Activated T-helper 1 cell treated with anti-CD3 and anti-CD28 coated beads, Interleukin-12 subunit alpha, Interleukin-12 subunit beta, Interleukin-2, Interleukin-4 antibody, amounts not matched to agents 30 ng/mL and 10 ng/mL and 1 ng/mL, durations not matched to agents 14 hours and 24 hours and 36 hours (primary cell): ENCODE measurements at places on chromosomes 16 and 17.
A peak's percentile ranks its signal among the peaks of the same experiment; 100 is the strongest.

GRCh38 chr16:54385141-54385540, 98.6 kb upstream of the IRX3 start:
- DNase-seq = no peak

GRCh38 chr16:88264641-88265285, 118.0 kb upstream of the ZNF469 start:
- peak; percentile 11 for DNase-seq

- DNase-seq = peak; percentile 80
Observed at GRCh38 chr17:82781894-82782274, 30.0 kb downstream of the TBCD start.

DNA sequence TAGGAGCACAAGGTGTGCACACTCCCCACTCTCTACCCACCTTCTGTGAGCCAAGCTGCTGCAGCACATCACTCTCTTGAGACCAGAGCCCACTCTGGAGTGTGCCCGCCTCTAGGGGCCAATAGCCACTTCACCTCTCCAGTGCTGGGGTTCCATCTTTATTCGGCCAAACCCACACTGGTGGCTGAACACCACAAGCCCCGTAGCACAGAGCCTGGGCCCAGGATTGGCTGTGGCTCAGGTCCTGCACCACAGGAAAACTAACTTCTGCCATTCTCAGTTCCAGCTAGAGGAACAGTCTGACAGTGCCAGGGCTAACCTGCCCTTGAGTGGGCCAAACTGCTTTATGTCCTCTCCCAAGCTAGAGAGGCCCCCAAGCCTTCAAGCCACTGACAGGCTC, 111.0 kb upstream of the TOX3 start:
- no peak for DNase-seq

DNA sequence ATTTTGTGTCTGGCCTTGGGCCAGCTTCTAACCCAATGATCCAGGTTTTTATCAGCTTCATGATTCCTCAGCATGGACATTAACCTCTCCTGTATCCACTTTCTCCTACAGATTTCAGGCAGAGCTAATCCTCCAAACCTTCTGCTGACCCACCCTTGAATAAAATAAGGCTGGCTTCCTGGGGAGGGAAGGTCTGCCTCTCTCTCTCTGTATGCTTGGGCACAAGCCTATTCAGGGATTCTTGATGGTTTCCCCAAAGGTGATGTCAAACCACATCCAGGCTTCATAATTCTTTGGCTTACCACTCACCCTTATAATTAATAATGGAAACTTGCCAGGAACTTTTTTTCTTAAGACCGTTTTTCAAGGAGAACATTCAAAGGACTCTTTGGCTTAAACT, 240.1 kb downstream of the UTP18 start:
- DNase-seq = no peak

DNA sequence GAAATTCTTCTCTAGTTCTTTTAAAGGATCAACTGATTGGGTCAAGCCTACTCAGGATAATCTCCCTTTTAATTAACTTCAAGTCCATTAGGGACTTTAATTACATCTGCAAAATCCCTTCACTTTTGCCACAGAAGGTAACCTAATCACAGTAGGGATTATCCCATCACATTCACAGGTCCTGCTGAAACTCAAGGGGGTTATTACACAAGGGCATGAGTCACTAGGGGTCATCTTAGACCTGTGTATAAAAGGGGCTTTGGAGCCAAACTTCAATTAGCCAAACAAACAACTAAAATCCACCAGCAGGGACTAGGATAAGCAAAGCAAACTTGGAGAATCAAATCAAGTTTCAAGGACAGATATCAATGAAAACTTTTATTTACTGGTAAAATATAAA, 19.4 kb downstream of the CIAPIN1 start:
- DNase-seq = no peak

DNA sequence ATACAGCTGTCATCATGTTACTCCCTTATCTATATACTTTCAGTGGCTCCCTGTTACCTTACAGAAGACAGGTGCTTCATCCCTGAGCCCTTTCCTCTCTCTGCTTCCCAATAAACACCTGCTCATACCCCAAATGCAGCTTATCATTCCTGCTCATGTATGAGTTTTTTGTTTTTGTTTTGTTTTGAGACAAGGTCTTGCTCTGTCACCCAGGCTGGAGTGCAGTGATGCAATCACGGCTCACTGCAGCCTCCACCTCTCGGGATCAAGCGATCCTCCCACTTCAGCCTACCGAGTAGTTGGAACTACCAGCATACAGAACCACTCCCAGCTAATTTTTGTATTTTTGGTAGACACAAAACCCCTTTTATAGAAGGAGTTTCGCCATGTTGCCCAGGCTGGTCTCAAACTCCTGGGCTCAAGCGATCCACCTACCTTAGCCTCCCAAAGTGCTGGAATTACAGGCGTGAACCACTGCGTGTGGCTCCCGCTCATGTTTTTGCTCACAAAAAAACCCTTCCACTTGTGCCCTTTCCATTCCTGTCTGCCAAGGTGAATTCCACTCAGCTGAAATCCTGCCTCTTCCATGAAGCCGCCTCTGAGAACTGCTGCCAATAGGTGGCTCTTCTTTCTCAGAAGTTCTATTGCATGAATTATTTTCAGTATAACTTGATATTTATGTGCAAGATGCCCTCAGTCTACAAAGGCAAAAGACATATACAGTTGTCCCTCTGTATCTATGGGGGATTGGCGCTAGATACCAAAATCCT, 7.9 kb upstream of the RNF157 start:
- DNase-seq = no peak

DNA sequence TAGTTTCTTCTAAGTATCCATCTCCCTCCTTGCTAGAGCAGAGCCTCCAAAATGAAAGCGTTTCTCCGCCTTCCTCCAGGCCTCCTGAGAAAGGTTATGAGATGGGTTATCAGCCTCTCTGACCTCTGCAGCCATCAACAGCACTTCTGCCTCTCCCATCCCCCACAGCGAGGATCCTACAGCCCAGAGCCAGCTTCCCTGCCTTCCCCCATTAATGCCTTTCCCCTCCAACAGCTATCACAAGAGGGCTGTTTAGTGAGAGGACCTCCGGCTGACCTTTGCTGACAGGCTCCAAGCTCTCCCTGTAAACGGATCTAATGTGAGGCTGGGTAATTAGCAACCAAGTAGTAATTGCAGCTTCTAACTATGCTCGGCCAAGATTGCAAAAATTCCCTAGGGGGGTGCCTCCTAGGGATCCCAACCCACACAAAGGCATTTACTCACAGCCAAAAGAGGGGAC, 55.8 kb downstream of the ZFHX3 start:
- no peak for DNase-seq

GRCh38 chr17:7281074-7281952, at the start of gene SLC2A4:
Gene SLC2A4, plus strand, starts transcription at chr17:7281718. Its CDS starts 217 bp downstream, at chr17:7281935.
- peak; percentile 78 for DNase-seq

DNA sequence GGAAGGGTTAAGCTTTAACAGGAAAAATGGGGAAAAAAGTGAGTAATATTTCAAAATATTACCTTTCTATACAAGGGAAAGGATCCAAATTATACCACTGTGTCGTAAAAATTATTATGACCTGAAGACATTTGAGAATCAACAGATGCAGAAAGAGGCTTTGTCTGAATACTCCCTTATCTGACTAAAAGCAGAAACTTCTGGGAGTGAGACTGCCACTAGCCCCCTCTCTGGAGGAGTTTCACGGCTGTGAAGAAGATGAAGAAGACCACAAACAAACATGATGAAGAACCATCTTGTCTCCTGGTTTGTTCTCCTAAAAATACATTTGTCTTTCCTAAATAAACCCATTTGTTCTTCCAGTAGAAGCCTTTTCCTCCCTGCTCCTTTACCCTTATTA, 29.4 kb downstream of the CNTROB start:
- no peak for DNase-seq

- peak; percentile 85 for DNase-seq
Observed at GRCh38 chr17:80544655-80545498, at the start of gene RPTOR. Gene RPTOR, plus strand, starts transcription at chr17:80544838. Its CDS starts 792 bp downstream, at chr17:80545630.

DNA sequence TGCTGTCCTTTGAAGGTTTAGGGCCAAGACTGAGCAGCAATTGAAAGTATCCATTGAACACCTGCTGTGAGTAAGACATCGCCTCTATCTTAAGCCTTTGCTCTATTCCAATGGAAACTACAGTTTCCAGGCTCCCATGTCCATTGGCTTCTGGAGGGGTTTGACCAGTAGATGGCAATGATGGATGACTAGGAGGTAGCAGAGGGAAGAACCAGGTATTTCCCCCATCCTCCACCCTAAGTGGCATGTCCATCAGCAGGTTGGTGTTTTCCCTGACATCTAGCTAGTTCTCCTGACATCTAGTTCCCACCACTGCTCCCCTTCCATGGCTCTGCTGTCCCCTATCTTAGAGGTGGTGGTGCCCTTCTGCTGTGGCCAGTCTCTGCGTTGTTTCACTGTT, 58.7 kb downstream of the CENPV start:
- DNase-seq = no peak
